ENCODE measurements at places on chromosomes 6 and 20.

GRCh38 chr6:30610065-30610464, 7.0 kb downstream of the PPP1R10 start:
- DNase-seq = no peak

- no peak for DNase-seq
Observed at GRCh38 chr20:13322621-13323020, 101.5 kb downstream of the ISM1 start.

DNA sequence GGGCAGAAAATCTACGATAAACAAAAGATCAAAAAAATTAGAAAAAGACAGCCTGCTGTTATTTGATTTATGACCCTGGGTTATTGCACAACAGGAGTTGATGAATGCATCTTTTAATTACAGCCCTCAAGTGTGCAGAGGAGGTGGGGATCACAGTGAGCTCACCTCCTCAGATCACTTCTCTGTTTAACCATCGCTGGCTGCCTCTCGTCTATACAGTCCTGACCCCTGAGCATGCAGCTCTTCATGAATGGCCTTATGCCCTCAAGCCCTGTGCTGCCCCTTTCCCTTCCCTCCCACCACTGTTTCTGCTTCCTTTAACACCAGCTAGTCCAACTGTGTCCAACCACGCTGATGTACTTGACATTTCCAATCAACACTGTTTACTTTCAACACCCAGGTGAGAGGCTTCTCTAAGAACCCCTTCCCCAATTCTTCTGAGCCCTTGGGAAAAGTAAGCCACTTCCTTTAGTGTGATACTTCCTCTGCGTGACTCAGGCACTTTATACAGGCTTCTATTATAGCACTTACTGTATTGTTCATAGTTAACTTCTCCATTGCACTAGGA, 60.6 kb upstream of the RIPOR2 start:
- no peak for DNase-seq

DNA sequence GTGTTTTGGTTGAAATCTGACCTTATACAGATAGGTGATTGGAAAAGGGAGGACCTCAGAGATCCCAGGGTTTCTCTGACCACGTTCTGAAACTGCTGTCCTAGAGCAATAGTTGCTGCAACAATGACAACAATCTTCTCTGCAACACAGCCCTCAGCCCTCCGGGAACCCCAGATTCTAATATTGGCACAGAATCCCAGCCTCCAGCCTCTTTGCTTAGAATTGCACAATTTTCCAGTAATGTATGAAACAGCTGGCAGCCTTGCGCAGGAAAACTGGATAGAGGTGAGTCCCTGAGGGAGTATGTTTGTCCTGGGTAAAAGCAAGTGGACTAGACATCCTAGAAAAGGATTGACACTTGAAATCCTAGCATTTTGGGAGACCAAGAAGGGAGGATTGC, 30.4 kb upstream of the PNRC1 start:
- DNase-seq = no peak

- DNase-seq = no peak
Observed at GRCh38 chr6:67009818-67010217, 1302.8 kb upstream of the EYS start.

DNA sequence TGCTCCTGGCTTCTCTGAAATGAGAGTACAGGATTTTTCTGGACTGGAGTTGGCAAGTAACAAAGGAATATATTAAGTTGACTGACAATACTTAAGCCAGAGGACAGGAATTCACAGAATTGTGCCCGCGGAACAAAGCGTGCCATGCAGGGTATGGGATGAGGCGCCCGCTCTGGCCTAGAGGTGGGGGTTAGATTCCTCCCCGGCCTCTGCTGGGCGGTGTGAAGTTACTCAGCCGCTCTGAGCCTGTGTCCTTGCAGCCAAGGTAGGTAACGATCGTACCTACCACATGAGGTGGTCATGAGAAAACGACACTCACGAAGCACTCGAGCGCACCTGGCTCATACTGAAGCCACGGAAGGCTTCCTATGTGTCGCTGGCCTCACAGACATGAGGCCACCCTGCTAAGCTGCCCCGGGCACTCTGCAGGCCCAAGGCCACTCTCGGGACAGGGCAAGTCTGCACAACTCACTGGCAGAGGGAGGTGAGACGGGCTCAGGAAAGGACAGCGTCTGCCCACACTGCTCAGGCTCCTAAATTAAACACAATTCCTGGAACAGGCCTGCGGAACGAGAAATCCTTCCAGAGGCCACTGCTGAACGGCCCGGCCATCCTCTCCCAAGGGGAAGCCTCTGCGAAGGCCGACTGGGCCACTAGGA, 70.8 kb downstream of the PSMG4 start:
- no peak for DNase-seq

DNA sequence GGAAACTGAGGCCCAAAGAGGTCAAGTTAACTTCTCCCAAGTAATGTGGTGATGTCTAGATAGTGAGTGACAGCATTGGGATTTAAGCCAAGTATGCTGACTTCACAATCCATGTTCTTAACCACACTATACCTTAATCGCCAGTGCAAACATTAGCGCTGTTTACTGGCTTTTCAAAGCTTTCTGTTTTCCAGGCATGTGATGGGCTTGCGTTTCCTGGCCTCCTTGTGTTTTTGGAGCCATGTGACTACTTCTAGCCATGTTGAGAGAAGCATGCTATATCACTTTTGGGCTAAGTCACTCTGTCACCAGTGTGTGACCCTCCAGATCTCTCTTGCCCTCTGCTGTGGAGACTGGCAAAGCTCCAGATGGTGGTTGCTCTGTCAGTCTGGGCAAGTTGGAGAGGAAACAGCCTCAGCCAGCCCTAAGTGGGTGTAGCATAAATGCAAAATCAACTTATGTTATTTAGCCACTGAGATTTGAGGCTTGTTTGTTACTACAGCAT, 76.9 kb downstream of the ANKRD6 start:
- no peak for DNase-seq

- DNase-seq = no peak
Observed at GRCh38 chr6:157219201-157220200, 103.8 kb downstream of the TMEM242 start.

DNA sequence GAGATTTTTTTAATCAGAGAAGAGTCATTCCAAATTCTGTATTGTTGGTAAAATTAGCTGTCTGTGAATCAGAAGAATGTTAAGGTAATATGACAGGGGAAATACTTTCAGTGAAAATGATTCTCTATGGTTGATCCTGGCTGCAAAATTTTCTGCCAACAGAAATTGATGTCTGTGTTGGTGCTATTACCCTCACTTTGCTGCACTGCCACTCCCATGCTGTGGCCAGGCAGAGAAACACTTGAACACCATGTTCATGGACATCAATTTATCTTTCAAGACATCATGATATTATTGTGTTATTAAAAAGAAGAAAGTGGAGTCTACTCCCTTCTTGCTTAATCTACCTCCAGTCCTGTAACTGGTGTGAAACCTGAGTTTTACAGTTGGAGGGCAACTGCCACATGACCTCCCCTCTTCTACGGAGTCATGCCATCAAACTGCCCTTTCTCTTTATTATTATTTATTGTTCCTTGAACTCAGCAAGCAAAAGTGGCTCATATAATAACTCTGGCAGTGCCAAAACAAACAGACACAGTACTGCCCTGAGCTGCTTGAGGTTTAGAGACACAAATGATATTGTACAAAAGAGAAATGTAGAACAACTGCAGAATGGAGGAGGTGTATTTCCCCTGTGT, 288.0 kb upstream of the JAG1 start:
- no peak for DNase-seq

DNA sequence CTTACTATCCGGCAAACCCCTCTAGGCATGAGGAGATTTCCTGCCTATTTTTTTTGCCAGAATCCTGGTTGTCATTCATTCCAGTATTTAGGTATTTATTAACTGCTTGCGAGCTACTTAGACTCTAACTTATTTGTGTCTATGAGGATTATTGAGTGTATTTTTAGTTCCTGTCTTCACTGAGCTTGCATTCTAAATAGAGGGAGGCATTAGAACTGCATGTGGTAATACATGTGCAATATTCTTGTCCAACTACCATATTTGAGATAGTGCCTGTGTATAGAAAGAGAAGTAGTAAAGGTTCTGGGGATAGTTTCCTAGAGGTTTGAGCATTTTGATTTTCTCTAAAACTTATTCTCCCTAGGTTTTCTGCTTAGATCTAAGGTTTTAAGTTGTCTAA, 308.9 kb downstream of the EYA4 start:
- no peak for DNase-seq

- DNase-seq = no peak
Observed at GRCh38 chr20:13336308-13337089, 115.4 kb downstream of the ISM1 start.

DNA sequence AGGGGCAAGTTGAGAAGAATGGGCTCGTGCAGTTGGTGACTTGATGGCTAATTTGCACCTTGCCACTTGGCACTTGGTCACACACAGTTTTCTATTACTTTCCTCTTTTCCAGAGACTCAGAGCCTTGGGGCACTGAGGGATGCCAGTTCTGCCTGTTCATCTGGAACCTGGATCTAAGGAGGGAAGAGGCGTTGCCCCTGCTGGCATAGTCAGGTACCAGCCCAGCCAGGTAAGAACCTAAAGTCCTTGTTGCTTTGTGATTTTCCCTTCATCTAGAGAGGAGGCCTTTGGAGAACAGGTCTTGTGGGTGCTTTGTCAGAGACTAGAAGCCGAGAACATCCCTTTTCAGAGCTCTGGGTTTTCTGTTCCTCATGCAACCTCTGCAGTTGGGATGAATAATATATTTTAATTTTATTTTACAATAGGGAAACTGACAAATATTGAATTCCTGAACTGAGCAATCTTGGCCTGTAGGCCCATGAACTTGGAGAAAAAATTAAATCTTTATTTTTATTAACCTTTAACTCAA, 11.4 kb downstream of the SYTL3 start:
- DNase-seq = no peak

- DNase-seq = no peak
Observed at GRCh38 chr6:34556031-34556471, at the start of gene SPDEF. TSS of gene SPDEF (minus strand) at chr6:34556329. CDS start at chr6:34544455, 11,874 bp downstream.

- DNase-seq = no peak
Observed at GRCh38 chr6:119348096-119348747, 1.3 kb downstream of the MAN1A1 start.

DNA sequence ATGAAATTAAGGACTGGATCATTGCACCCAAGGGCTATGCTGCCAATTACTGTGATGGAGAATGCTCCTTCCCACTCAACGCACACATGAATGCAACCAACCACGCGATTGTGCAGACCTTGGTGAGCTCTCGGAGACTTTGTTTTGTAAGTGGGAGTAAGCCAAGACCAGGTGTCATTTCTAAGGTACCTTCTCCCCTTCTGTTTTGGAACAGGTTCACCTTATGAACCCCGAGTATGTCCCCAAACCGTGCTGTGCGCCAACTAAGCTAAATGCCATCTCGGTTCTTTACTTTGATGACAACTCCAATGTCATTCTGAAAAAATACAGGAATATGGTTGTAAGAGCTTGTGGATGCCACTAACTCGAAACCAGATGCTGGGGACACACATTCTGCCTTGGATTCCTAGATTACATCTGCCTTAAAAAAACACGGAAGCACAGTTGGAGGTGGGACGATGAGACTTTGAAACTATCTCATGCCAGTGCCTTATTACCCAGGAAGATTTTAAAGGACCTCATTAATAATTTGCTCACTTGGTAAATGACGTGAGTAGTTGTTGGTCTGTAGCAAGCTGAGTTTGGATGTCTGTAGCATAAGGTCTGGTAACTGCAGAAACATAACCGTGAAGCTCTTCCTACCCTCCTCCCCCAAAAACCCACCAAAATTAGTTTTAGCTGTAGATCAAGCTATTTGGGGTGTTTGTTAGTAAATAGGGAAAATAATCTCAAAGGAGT, 30.4 kb downstream of the TXNDC5 start:
- DNase-seq = no peak

DNA sequence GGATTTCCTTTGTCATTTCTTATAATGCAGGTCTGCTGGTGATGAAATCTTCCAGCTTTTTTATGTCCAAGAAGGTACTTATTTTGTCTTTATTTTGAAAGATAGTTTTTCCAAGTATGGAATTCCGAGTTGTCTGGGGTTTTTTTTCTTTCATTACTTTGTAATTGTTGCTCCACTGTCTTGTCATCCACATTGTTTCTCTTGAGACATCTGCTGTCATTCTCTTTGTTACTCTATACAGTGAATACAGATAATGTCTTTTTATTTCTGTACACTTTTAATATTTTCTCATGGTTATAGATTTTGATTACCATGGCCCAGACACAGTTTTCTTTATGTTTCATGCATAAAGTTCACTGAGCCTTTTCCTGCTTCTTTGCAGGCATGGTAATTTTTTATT, 133.1 kb downstream of the SYCP2 start:
- DNase-seq = no peak

- no peak for DNase-seq
Observed at GRCh38 chr6:113306552-113307145, 550.5 kb upstream of the MARCKS start.

DNA sequence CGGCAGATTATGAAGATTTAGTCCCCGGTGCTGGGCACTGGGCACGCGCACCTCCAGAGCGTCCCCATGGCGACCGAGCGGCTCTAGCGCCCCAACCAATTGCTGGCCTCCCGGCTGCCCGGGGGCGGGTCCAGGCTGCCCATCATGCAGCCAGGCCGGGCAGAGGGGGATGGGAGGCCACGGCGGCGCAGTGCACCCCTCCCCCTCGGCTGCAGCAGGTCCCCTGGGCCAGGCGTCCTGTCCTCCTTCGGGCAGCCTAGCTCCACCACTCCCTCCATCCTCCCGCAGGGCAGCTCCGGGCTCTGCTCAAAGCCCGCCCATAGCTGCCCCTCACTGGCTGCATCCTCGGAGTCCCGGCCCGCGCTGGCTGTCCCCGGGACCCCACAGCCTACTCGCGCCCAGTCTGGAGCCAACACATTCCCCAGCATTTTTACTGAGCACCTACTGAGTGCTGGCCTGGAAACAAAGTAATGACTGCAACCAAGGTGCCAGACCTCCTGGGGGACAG, 99.4 kb downstream of the ASXL1 start:
- no peak for DNase-seq

DNA sequence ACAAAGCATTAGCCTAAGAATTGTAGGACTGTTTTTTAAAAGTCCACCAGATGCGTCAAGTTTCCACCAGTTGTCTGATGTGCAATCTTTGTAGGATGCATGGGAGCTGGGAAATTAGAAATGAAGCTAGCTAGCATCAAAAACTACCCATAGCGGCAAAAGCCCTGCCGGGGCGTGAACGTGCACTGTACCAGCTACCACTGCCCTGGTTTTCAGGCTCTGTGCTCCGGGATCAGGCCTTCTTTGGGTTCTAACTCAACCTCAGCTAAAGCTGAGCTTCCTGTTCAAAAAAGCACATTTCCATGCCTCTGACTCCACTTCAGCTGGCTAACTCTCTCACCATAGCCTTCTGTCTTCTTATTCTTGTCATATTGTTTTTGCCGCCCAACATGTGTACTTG, 26.9 kb upstream of the FUCA2 start:
- DNase-seq = no peak

DNA sequence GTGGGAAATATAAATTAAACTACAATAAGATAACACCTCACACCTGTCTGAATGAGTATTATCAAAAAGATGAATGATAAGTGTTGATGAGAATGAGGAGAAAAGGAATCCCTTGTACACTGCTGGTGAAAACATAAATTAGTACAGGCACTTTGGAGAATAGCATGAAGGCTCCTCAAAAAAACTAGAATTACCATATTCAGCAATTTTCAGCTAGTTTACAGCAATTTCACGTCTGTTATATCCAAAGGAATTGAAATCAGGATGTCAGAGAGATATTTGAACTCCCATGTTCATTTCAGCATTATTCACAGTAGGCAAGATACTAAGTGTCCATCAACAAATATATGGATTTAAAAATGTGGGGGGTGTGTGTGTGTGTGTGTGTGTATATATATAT, 292.6 kb downstream of the CLVS2 start:
- DNase-seq = no peak

- no peak for DNase-seq
Observed at GRCh38 chr6:12102350-12102749, 90.2 kb downstream of the HIVEP1 start.
